ENCODE measurements at places on chromosomes 13 and 19.

GRCh38 chr19:41808663-41809566 lies 12.5 kb downstream of the CEACAM3 start:
- no peak for DNase-seq

GRCh38 chr13:29923554-29924481 lies 73.4 kb upstream of the UBL3 start:
- DNase-seq: peak; percentile 71

GRCh38 chr13:50901701-50902100 lies 7.9 kb upstream of the RNASEH2B start:
- no peak for DNase-seq

GRCh38 chr13:75481176-75482069 lies 546 bp downstream of the TBC1D4 start:
- DNase-seq: peak; percentile 54

- no peak for DNase-seq
These were observed 538.4 kb upstream of the PCDH20 start for GRCh38 chr13:61954092-61954491.

DNA sequence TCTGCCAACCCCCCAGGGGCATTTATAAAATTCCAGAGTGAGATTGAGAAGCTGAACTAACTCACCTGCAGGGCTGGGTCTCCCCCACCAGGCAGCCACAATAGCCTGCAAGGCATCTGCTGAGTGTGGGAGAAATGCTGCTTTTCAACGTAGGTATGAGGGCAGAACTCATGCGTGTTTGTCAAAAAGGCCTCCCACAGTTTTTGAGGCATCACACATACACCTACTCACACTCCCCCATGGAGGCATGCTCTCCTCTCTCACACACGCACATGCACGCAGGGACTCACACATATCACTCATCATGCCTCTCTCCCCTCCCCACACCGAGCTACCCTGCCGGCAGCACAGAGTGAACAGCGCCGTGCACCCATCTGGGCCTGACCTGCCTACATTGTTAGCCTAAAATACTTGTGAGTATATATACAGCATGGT lies 390.5 kb downstream of the FGF9 start:
- no peak for DNase-seq

- DNase-seq: no peak
These were observed 4.3 kb upstream of the LENG8 start for GRCh38 chr19:54444737-54445136.

GRCh38 chr19:8180018-8180417 lies 29.2 kb upstream of the CERS4 start:
- DNase-seq: no peak

DNA sequence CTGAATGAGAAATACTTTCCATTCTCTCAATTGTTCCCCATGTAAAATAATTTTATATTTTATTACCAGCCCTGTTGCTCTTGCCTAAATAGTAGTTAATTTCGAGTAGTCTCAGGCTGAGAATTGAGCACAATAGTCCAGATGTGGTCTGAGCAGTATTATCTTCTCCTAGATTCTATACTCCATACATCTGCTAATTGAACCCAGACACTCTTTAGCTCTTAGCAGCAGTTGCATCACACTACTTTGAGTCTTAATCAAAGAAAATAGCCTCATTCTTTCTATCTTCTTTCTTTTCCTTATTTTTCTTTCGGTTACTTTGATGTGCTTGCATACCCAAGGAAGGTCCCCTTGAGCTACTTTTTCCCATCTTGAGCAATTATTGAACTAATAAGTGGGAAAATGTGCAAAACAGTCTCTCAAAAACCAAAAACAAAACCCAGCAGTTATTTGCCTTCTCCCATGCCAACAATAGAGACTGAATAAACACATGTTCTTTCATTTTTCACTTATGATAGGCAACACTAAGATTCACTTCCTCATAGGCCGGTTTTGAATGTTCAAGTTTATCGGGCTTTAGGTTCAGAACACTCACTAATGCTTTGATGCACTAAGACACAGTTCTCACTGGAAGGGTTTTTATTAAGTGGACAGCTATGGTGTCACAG lies 204.5 kb downstream of the POU4F1 start:
- DNase-seq: no peak

GRCh38 chr19:35724560-35724959 lies 6.8 kb downstream of the KMT2B start:
- no peak for DNase-seq

DNA sequence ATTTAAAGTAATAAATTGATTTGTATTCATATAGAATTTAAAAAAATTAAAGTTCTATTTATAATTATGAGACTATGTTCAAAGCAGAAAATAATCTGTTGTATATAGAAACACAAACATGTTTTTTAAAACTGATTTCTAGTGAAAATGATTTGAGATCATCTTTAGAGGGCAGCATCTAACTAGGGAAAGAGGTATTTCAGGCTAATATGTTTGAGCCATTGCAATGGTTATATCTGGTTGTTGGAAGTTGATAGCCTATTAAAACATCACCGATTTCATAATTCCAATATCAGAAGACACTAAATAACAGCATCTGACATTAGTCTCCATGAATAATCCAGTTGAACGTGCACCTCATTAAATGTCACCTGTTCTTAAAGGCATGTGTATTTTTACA lies 79.8 kb upstream of the SLITRK6 start:
- no peak for DNase-seq

GRCh38 chr13:89943139-89943538 lies 1404.3 kb upstream of the MIR17HG start:
- DNase-seq: no peak

GRCh38 chr19:4814625-4815425 lies 16.7 kb downstream of the TICAM1 start:
- no peak for DNase-seq

- no peak for DNase-seq
These were observed 16.0 kb upstream of the KDM4B start for GRCh38 chr19:4952945-4953344.

DNA sequence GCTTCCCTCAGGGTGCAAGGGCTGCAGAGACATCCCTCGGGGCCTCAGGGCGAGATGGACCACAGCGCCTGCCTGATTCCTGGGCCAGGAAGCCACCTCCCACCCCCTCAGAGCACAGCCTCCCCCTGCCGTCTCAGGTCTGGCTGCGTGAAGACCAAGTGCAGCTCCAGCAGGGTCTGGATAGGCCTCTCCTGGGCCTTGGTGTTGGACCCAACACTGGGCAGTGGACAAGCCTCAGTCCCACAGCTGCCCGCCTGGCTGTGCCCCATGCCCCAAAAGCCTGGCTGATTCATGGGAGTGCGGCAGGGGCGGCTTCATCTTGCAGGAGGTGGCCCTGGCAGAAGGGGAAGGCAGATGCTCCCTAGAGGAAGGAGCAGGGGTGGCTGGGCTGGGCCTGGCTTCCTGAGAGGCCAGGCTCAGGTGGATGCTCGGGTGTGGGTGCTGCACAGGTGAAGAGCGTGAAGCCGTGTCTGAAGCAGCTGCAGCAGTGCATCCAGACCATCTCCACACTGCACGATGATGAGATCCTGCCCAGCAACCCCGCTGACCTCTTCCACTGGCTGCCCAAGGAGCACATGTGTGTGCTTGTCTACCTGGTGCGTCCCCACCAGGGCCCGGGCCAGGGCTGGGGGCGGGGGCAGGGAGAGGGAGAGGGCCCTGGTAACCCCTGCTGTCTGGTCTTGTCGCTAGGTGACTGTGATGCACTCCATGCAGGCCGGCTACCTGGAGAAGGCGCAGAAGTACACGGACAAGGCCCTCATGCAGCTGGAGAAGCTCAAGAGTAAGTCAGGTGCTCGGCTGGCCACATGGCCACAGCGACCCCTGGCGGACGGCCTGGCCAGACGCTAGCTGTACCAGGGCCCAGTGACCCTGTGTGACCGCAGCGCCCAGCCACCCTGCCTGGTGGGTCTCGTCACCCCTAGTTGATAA lies 21.7 kb downstream of the MAU2 start:
- DNase-seq: peak; percentile 78

DNA sequence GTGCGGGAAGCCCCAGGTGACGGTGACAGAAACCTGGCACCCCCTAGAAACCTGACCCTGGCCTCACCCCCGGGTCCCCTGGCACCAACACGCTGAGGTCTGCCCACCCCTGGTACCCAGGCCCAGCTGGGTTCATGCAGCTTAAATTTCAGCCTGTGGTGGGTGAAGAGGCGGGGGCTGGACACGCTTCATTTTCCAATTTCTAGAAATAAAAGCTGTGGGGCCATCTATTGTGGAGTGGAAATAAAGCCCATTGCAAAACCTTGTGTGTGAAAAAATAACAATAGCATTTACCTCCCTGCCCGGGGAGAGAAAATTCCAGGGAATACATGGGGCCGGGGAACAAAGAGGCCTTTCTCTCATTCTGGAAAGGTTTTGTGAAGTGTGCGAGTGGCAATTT lies 7.5 kb upstream of the FUT5 start:
- DNase-seq: no peak

- no peak for DNase-seq
These were observed 8.6 kb downstream of the ZBTB7A start for GRCh38 chr19:4057931-4058692.

DNA sequence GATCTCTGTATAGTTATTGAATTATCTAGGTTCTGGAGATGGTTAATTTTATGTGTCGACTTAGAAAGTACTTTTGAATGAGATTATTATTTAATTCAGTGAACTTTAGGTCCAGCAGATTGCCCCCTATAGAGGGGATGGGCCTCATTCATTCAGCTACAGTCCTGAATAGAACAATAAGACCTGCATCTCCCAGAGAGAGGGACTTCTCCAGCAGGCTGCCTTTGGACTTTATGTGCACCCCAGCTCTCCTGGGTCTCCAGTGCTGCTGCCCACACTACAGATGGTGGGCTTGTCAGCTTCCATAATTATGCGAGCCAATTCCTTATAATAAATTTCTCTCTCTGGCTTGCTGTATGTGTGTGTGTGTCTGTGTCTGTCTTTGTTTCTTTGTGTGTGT lies 39.3 kb upstream of the KL start:
- no peak for DNase-seq

- DNase-seq: peak; percentile 90
These were observed 2.5 kb upstream of the KEAP1 start for GRCh38 chr19:10505583-10506229.

- no peak for DNase-seq
These were observed 76.2 kb downstream of the SLC15A1 start for GRCh38 chr13:98676239-98676638.

GRCh38 chr19:14512406-14512961 lies 5.7 kb downstream of the DNAJB1 start:
- DNase-seq: no peak

DNA sequence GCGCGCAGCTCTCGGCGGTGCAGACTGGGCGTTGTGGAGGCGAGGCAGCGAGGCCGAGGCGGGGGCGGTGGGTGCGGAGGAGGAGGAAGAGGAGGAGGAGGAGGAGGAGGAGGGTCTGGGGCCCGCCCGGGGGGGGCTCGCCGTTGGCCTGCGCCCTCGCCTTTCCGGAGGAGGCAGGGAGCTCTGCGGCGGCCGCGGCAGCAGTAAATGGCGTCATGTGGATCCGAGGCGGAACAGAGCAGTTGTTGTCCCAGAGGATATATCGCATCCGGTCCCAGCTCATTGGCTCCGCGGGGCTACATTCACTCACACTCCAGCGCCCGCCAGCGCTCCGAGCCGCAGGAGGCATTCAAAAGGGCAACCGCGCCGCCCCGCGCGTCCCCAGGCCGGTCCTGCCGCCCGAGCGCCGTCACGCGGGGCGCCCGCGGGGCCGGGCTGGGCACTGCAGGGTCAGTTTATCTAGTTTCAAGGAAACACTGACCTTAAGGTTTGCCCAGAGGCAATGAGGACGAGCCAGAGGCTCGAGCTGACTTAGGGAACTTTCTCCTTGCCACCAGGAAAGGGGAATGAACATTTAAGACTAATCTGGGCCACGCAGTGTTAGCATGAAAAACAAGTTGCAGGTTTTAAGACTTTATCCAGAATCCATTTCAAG lies at the start of gene SPRY2:
SPRY2 (minus strand) TSS at position 26 of the 655 bp plus-strand sequence. CDS start 3,421 bp downstream, outside the sequence.
- peak; percentile 87 for DNase-seq

GRCh38 chr13:60433505-60433904 lies 36.5 kb downstream of the TDRD3 start:
- no peak for DNase-seq

DNA sequence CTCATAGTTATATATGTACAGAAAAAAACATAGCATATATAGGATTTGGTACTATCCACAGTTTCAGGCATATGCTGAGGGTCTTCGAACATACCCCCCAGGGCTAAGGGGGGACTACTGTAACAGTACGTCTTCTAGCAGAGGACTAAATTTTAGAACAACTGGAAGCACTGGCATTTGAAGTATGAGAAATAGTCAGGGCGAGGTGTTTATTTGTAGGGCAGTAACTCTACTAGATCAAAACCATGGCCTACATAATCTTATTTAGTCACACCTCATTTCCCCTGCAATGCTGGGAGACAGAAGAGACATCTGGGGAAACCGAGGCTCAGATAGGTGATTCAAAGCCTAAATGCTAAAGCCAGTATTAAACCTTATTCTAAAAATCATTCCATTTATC lies 245.6 kb downstream of the DCT start:
- DNase-seq: no peak

DNA sequence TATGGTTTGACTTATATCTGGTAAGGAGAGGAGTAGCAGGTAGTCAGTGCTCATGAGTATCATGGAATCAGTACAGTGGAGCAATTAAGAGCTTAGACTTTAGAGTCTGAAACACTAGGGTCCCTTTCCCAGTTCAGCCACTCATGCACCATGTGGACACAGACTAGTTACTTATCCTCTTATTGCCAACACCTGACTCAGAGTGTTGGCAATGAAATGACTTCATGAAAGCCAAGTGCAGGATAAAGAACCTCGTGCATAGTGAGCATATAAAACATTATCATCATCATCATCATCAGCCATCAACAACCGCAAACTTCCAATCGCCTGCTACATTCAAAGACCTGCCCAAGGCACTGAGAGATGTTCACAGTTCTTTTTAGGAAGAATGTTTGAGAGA lies 164.2 kb downstream of the FOXO1 start:
- no peak for DNase-seq

GRCh38 chr19:14416817-14417231 lies 2.3 kb downstream of the DDX39A start:
- DNase-seq: no peak

- DNase-seq: no peak
These were observed 221.7 kb downstream of the TM9SF2 start for GRCh38 chr13:99722931-99723330.

- no peak for DNase-seq
These were observed 577.9 kb downstream of the IRS2 start for GRCh38 chr13:109208522-109208921.

All from WTC11 (cell line).